ENCODE measurements at places on chromosomes 5 and 9.

DNA sequence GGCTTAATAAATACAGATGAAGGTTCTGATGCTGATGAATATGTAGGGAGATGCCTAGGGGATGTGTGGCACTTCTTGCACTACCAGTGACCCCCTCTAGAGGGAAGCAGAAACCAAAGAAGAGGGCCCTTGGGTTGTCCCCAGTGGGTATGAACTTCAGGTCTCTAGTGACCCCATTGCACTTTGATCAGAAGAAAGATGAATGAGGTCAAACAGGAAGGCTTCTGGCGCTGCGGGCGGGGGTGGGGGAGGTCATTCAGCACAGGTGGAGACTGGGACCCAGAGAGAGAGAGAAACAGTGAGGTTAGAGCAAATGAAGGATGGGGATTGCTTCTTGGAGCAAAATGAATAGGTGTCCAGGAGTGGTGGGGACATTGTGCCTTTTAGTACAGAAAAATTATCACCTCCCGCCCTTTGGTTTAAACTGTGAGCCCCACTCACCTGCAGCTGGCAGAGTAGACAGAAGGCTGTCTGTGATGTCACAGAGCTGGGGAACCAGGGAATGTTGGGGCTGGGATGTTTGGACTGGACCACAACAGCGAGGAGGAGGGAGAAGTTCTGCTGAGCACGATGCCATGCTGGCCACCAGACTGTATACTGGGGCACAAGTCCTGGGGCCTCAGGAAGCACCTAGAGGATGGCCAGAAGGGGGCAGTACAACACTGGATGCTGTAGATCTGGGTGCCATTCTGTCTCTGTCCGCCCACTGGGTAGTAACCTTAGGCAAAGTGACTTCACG is at the start of gene TEX48:
TEX48 (minus strand) TSS at position 599 of the 739 bp plus-strand sequence. CDS start 10,469 bp downstream, outside the sequence.
- peak; percentile 87 for DNase-seq

- no peak for DNase-seq
Measured at GRCh38 chr9:21556581-21557427, 74.7 kb upstream of the IFNE start.

DNA sequence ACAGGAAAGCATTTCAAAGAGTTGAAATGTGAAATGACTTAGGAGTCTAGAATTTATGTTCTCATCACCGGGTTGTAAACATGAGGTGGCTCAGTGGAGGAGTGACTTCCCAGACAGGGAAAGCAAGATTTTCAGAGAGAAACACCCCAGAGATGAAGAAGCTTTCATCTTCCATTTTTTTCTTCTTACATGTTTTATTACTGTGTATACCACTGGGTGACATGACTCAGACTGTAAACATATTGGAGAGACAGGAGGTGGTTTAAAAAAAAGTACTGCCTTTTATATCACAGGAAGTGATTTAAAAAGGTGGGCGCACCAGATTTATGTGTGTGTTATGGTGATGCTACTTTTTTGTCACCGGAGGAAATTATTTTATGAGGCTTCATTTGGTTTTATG is 209.1 kb upstream of the TUT7 start:
- no peak for DNase-seq

DNA sequence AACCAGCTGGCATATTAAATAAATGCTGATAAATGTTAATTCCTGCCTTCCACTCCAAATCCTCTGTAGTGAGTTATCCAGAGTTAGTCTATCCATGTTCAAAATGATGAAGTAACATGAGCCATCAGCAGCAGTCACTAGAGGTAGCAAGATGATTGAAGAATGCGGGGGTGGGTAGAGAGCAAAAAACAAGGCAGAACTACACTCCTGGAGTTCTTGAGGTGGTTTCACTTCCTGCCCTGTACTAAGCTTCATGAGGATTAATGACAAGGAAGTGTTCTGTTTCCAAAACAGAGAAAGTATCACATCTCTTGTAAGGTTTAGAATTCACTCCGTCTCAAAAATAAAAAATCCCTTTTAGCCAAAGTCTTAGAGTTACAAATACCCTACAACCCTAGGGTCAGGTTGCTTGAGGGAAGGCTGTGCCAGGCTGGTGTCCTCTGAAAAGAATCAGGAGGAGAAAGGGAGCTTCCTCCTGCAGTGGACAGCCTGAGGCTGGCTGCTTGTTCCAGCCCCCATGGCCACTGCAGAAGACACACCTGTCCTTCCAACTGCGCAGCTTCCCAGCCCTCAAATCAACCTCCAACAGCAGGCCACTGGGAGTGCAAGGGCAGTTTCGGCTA is 180.2 kb downstream of the DENND1A start:
- peak; percentile 28 for DNase-seq

GRCh38 chr5:169647566-169647965 is 10.5 kb downstream of the DOCK2 start:
- peak; percentile 91 for DNase-seq

DNA sequence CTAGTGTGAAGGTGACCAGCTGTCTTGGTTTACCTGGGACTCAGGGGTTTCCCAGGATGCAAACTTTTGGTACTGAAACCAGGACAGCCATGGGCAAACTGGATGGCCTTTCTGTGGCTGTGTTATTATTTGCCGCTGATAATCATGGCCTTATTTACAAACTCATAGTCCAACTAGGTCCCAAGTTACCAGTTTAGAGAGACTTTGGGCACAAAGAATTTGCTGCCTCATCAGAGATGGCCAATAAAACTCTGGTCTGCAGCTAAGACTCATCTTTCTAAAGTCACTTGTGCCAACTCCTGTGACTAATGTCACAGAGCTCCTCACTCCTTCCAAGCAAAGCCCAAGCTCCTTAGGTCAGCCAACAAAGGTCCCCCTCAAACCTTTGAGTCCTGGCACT is 47.5 kb upstream of the PLPP6 start:
- DNase-seq = no peak

DNA sequence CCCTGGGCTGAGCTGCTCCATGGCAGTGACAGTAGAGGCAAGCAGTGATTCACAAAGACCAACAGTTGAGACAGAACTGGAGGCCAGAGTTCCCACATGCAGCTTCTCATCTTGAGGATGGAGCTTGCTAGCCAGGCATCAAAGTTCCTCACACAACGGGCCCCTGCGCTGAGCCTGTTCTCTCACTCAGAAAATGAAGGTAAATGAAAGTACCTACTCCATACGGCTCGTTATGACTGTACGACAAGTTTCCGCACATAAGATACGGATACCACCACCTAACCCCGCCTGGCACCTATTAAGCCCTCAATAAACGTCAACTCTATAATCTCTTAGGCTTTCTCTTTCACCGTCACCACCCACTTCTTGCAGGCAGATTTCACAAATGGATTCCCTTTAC is 12.9 kb downstream of the NOL6 start:
- no peak for DNase-seq

GRCh38 chr9:112334432-112334841 is 1.0 kb upstream of the PTBP3 start:
- peak; percentile 69 for DNase-seq

GRCh38 chr5:153998010-153998409 is 40.7 kb downstream of the FAM114A2 start:
- no peak for DNase-seq

DNA sequence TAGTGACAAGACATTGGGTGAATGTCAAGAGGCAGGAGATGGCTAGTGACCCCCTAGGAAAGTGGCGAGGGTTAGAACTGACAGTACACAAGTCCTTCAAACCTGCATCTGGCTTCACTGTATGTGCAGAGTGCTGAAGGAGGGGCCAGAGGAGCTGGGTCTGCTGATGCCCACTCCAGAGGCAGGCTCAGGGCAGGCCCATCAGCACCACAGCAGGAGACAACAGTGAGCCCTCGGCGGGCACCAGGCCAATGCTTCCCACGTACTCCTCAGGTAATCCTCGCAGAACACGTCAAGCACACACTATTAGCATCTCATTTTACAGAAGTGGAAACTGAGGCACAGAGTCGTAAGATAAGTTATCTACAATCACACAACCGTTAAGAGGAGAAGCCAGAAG is 76.1 kb upstream of the SH3PXD2B start:
- no peak for DNase-seq

GRCh38 chr9:5630081-5630507 is 1.2 kb downstream of the RIC1 start:
- peak; percentile 74 for DNase-seq

DNA sequence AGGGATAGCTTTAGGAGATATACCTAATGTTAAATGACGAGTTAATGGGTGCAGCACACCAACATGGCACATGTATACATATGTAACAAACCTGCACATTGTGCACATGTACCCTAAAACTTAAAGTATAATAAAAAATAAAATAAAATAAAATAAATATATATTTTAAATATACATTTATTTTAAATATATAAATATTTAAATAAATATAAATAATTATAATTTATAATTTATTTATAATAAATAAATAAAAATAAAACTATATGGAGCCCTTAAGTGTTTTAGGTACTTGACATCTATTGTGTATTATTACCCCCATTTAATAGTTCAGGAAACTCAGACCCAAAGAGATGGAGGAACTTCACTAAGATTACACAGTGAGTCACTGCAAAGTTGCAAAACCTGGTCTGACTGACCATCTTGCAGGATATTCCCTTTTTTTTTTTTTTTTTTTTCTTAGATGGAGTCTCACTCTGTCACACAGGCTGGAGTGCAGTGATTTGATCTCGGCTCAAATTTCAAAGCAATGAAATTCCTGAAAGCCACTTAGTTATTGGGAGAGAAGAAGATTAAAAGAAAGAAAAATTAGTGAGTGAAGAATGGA is 5.8 kb upstream of the C5orf52 start:
- DNase-seq = no peak

GRCh38 chr9:24614070-24614469 is 68.4 kb upstream of the IZUMO3 start:
- DNase-seq = no peak

GRCh38 chr5:156971415-156971814 is 8.4 kb upstream of the TIMD4 start:
- no peak for DNase-seq

- no peak for DNase-seq
Measured at GRCh38 chr9:37534412-37534811, 41.8 kb downstream of the FBXO10 start.

GRCh38 chr9:78680196-78680595 is 383.3 kb downstream of the PSAT1 start:
- DNase-seq = no peak

GRCh38 chr9:100028201-100028784 is 70.5 kb downstream of the ERP44 start:
- DNase-seq = peak; percentile 79

GRCh38 chr9:70480405-70480980 is 66.0 kb upstream of the KLF9 start:
- DNase-seq = no peak

DNA sequence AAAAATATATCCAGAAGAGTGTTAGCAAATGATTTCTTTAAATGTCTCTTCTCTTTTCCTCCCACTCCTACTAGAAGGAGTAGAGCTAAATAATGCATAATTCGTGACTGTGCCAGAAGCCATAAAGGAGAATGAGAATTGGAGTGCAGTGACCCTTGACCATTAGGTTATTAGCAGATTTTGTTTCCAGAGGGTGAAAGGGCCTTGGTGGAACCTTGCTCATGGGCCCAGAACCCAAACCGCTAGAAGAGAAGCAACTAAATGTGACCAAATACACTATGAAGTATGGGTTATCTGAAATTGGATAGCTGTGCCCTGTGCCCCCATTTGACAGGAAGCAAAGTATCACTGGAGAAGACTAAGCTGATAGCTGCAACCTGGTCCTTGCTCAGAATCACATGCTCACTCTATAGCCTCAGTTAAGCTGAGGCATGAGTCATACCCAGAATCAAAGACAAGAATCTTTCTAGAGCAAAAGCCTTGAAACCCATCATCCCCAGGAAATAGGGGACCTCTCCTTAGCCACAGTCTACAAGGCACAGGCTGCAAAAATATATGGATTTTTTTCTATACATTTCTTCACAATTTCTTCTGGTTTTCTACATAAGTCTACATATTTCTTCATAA is 36.3 kb downstream of the CAPSL start:
- no peak for DNase-seq

DNA sequence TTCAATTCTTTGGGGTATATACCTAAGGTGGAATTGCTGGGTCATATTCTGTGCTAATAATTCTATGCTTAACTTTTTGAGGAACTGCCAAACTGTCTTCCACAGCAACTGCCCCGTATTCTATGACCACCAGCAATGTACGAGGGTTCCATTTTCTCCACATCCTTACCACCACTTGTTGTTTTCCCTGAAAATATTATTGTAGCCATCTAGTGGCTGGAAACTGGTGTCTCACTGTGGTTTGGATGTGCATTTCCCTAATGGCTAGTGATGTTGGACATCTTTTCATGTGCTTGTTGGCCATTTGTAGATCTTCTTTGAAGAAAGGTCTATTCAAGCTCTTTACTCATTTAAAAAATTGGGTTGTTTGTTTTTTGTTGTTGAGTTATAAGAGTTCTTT is 30.7 kb downstream of the MSX2 start:
- no peak for DNase-seq

- DNase-seq = no peak
Measured at GRCh38 chr5:1068895-1069719, 42.8 kb downstream of the SLC12A7 start.
